ENCODE measurements at places on chromosomes 2 and 18.

DNA sequence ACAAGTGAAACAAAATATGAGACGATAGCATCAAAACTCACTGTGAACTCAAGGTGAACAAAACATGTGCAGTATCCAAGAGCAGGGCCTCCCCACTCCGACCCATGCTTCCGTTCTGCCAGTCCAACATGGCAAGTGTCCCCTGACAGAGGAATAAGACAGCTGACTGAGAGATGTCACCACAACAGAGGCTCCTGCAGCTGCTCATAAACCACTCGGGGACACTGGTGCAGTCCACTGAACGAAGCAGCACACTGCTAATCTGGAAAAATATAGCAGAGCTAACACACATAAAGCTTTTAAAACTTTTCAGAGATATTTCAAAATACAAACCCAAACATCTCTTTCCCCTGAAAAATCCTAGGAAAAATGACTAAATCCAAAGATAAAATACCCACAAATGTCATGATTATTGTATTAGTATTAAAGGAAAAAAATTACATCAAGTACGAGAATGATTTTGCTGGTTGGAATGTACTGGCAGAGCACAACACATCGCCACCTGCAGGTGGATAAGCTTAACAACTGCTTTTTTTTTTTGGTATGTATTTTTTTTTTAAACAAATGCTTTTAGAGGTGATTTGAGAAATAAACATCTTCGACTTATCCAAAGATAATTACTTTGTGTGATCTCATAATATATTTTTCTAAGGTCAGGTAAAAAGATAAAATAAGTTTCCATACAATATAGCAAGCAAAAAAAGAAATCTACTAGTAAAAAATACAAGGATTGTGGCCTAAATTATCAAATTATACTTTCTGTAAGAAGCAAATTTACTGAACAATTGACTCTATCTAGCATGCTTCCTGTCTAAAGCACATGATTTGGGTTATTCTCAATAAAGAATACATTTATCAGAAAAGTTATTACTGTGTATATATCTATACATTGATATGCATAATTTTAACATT, 18.6 kb downstream of the THADA start:
- no peak for DNase-seq

- DNase-seq: no peak
These were observed 152.1 kb upstream of the KYNU start for GRCh38 chr2:142725386-142725785.

DNA sequence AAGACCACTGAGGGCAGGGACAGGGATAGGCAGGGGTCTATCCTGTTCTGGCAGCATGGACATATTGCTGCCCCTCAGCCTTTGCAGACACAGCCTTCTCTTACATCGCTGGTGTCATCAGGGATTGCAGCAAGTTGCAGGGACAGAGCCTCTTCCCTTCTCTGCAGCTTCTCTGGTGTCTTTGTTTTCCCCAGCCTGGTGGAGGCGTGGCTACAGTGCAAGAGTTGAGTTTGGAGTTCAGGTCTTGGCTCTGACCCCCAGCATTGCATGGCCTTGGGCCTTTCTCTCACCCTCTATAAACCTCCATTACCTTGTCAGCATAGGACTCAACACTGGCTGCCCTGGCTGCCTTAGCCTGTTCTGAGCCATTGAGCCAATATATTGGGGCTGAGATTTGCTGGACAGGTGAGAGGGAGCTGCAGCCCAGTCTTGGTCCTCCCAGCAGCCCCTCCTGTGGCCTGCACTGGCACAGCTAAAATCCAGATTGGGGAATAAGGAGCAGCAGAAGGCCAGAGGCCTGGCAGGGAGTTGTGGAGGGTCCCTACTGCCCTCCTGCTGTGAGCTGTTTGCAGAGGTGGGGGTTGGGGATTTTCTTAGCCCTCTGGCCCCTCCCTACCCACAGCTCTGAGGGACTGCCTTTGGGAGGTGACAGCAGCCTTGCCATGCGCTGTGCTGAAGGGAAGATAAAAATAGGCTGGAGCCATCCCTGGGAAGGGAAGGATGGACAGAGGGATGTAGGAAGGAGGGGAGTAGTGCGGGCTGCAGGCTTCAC, 22.8 kb downstream of the EHD3 start:
- DNase-seq: no peak

GRCh38 chr2:238601433-238602222, 174.9 kb downstream of the ASB1 start:
- DNase-seq: no peak

DNA sequence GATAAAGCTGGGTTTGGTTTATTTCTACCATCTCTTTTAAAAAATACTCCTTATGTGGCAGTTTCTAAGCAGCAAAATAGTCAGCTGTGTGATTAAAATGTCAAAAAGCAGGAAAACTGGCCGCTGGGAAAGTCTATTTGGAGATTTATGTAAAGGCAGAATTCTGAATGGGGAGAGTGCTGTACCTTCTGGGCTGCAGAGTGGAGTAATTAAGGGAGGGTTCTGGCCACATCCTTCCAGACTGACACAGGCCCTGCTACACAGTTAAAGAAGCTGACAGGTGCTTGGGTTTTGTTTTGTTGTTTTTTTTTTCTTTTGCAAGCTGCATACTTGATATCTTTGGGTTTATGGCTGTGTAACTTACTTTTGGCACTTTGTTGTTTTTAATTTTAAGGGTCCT, 157.2 kb downstream of the WDSUB1 start:
- no peak for DNase-seq

DNA sequence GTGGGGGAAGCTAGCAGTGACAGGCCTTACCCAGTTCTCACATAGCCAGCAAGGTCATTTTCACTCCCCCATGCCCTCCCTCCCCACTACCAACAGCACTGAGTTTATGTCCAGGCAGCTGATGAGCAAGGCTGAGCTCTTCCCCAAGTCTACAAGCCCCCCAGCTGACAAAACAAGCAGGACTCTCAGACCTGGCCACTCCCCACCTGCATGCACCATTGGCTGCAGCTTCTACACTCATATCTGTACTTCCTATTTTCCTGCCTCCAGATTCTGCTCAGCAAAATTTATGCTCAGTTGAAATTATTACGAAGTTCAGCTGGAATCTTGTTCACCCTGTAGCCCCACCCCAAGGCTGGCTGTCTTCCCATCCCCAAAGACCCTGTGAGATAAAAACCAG, 339.3 kb downstream of the ARL6IP6 start:
- no peak for DNase-seq

GRCh38 chr2:131542438-131543384, 15.0 kb downstream of the CCDC74A start:
- no peak for DNase-seq

DNA sequence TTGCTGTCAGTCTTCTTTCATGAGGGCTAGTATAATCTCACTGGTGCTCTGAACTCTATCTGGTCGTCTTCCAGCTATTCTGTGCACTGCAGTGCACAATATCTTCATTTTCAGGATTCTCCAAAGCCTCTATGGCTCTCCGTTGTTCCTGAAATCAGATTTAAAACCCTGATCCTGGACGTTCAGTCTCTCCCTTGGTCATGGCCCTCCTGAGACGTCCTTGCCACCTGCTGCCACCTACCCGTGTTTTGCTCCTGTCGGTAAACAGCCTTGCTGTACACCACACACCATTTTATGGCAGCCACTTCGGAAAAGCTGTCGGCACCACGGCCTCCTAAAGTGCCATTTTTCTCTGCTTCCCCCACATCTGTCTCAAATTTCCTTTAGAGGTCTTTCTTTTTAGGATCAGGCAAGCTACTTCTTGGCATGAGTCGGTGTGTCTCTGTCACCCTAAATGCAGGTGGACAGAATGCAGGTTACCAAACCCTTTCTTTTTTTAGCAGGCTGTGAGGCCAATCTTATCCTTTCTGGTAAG, 170.0 kb downstream of the HRH4 start:
- no peak for DNase-seq

GRCh38 chr2:104768694-104769093, 85.2 kb upstream of the POU3F3 start:
- DNase-seq: no peak

Measured in cerebellar nuclear complex (tissue), 1 donor.